ENCODE measurements at places on chromosomes 12 and 14. TPM values are rescaled to one million over a fixed set of nuclear protein-coding genes. Genes with fewer than 3 reads are reported as not detected.

SPX gene
- not detected for total RNA-seq

AHNAK2 gene
- 68.7 TPM for total RNA-seq

TPH2 gene
- total RNA-seq, result not detected

SLCO1B1 gene
- not detected for total RNA-seq

GRCh38 chr12:43599708-43600107 is 47.7 kb upstream of the ADAMTS20 start:
- DNase-seq, result no peak

DNA sequence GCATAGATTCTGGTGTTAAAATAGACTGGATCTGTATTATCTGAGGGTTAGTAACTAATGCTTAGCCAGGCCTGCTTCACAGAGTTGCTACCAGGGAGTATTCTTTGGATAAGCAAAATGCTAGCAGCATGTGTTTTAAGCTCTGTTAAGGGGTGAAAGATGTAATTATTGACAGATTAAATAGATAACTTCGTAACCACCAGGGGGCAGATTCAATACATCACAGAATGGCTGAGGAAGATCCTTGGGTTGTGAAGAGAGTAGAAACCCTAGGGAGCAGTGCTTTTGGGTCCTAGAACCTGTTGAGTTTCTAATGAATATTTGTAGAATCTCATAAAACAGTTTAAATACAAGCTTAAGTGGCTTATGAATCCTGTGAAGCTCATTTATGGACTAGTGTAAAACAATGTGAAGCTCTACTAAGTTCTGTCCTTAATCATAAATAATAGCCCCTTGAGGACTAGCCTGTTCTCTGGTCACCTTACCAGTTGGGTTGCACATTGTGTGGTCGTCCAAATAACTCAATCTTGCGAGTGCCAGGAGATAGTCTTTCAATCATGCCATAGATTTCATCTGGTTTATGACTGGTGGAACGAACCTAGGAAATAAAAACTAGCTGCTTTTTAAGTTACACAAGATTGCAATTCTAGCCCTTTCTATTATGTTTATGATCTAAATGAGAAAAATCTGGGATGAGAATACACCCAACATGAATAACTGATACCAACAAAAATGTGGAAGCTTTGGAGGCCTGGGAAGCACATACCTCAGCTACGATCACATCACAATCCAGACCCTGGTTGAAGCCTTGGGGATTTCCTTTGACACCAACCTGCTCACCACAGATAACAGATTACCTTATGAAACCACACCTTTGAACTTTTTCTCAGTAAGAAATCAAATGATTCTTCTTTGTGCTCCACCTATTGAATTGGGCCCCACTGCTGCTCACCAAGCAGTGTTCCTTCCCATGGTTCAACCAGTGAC is 12.3 kb downstream of the METTL3 start:
- DNase-seq, result peak; percentile 55

GRCh38 chr12:76247026-76247646 is 101.1 kb downstream of the BBS10 start:
- DNase-seq, result no peak

- peak; percentile 3 for DNase-seq
Observed at GRCh38 chr12:17097674-17098073, 491.7 kb upstream of the LMO3 start.

- DNase-seq, result no peak
Observed at GRCh38 chr12:55982319-55982936, 8.6 kb downstream of the RAB5B start.
